ENCODE measurements at places on chromosomes 11 and 22.

- peaks cover 4% of the 10 kb centered on the region for H3K4me1 ChIP-seq
- no peaks in the 10 kb centered on the region for H3K36me3 ChIP-seq
- no peak overlapping the region for H3K4me3 ChIP-seq
- no peak overlapping the region for H3K27ac ChIP-seq
- no peak for DNase-seq
Observed at GRCh38 chr11:102421261-102421660, 31.3 kb downstream of the TMEM123 start.

GRCh38 chr11:10899121-10899830, 41.4 kb upstream of the ZBED5 start:
- no peak overlapping the region for H3K4me3 ChIP-seq
- H3K27ac ChIP-seq, result no peak overlapping the region
- H3K4me1 ChIP-seq, result no peaks in the 10 kb centered on the region
- H3K36me3 ChIP-seq, result no peaks in the 10 kb centered on the region
- DNase-seq, result no peak

DNA sequence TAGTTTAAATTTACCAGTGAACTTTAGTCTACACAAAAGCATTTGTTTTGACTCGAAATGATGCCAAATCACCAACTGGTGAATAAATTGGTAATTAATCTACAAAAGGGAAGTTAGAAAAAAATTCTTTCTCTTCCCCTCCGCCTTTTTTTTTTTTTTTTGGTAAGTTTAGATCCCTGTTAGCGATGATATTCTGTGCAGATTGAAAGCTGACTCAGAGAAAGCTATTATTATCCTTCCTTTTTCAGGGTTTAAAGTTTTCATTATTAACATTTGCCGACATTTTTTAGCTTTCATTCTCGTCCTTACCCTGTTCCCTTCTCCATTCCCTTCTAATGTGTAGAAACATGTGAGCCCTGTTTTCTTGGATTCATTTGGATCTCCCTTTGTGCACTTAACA, 16.8 kb upstream of the NUP160 start:
- peak overlapping the region; percentile 67 for H3K27ac ChIP-seq
- peaks cover 42% of the 10 kb centered on the region for H3K4me1 ChIP-seq
- peak overlapping the region; percentile 35 for H3K4me3 ChIP-seq
- DNase-seq, result no peak

DNA sequence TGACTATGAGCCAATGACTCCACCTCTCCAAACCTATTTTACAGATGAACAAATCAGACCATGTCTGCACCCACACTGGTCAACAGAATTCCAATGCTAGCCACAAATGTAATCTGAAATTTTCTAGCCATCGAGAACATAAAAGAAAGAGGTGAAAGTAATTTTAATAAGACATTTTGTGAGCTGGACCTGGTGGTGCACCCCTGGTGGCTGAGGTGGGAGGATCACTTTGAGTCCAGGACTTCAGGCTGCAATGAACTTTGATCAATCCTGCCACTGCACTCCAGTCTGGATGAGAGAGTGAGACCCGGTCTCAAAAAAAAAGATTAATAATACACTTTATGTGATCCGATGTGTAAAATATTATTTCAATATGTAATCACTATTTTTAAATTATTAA, 9.4 kb upstream of the RNF185 start:
- no peak overlapping the region for H3K27ac ChIP-seq
- H3K27me3 ChIP-seq, result no peaks in the 10 kb centered on the region

GRCh38 chr22:50694099-50694605, 21.5 kb downstream of the SHANK3 start:
- no peak overlapping the region for H3K4me3 ChIP-seq
- no peak for DNase-seq
- H3K27ac ChIP-seq, result no peak overlapping the region
- no peaks in the 10 kb centered on the region for H3K27me3 ChIP-seq

GRCh38 chr11:16807306-16807705, 68.9 kb downstream of the C11orf58 start:
- no peak overlapping the region for H3K27ac ChIP-seq
- 0 out of 2 replicates have a peak, but pooled peaks cover 2% of the 10 kb centered on the region for H3K27me3 ChIP-seq
- no peaks in the 10 kb centered on the region for H3K36me3 ChIP-seq
- no peak for DNase-seq
- H3K4me1 ChIP-seq, result no peaks in the 10 kb centered on the region

DNA sequence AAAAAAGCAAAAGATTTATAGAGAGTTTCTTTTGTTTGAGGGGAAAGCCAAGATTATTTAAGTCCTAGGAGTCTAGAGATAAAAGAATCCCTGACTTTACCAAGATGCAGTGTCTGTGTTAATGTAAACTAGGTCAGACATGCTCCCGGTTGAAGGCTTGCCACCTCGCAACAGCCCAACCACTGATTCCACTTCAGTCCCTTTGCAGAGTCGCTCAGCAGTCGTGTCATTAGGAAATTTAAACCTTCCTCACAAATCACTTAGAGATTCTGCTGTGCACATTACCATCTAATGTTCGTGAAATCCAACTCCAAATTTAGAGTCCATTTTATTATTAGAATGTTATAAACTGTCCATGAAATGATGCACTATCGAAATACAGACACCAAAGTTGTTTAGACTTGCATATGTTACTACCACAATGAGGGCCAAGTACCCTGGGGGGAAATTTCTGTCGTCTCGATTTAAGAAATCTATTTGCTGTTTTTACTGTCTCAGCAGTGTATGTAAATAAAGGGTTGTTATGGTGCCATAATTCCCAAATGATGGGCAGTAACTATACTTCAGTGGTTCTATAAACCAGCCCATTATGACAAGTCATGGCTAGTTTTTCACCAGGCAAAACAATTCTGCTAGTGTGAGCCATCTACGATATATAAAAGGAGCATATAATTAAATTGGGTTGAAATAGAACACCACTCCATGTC, 101.4 kb upstream of the MTNR1B start:
- no peaks in the 10 kb centered on the region for H3K36me3 ChIP-seq
- no peaks in the 10 kb centered on the region for H3K4me1 ChIP-seq
- H3K4me3 ChIP-seq, result no peak overlapping the region
- no peaks in the 10 kb centered on the region for H3K27me3 ChIP-seq
- H3K27ac ChIP-seq, result no peak overlapping the region

DNA sequence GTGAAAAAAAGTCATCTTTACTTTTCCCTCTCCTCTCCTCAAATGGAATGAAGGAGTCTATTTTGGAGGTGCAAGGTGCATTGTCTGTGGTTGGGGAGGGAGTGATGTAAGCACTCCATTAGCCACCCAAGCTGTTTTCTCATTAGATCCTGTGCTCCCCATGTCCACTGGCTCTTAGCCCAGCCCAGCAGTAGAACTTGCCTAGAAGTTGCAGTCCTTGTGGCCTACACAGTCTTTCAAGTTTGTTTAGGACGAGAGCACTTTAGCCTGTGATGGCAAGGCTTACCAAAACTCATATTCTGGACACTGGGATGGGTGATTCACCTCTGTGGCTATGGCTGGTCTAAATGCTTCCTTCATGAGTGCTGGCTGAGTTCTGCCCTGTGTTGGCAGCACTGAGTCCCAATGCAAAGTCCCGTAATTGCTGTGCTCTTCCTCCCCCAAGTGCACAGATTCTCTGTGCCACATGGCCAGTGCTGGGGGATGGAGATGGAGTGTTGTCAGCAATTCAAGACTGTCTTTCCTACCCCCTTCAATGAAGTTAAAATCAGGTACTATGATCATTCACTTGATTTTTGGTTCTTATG, 15.8 kb downstream of the SLC22A25 start:
- no peak overlapping the region for H3K27ac ChIP-seq
- no peaks in the 10 kb centered on the region for H3K27me3 ChIP-seq
- no peak for DNase-seq
- no peak overlapping the region for H3K4me3 ChIP-seq
- H3K4me1 ChIP-seq, result no peaks in the 10 kb centered on the region

DNA sequence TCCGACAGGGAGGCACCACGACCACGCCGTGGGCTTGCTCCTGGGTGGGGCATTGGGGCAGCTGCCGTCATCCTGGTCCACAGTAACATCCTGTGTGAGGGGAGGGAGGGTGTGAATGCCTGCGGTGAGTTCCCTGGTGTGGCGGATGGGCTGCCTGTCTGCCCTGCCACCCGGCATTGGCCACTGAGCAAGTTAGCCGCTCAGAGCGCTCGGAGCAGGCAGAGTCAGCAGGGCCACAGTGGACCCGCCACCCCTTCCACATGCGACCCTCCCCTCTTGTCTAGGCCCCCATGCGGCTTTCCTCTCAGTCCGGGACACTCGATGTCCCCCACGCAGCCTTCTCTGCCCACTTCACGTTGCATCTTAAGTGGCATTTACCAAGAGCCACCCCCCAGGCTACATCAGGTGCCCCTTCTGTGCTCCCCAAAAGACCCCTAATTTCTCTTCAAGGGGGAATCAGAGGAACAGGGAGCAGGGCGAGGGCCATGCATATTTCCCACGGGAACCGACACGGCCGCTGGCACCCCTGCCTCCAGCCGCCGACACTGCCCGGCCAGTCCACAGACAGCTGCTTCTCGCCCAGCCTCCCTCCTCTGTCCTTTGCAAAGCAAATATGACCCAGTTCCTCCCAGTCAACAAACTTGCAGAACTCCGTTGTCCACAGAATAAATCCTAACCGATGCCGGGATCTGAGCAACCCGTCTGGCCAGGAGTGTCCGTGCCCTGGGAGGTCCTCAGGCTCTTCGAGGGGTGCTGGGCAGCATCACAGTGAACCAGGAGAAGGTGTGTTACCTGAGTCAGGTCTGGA, 1482.1 kb downstream of the TBC1D22A start:
- no peaks in the 10 kb centered on the region for H3K4me1 ChIP-seq
- H3K27me3 ChIP-seq, result no peaks in the 10 kb centered on the region
- H3K4me3 ChIP-seq, result no peak overlapping the region
- DNase-seq, result no peak
- no peaks in the 10 kb centered on the region for H3K36me3 ChIP-seq

DNA sequence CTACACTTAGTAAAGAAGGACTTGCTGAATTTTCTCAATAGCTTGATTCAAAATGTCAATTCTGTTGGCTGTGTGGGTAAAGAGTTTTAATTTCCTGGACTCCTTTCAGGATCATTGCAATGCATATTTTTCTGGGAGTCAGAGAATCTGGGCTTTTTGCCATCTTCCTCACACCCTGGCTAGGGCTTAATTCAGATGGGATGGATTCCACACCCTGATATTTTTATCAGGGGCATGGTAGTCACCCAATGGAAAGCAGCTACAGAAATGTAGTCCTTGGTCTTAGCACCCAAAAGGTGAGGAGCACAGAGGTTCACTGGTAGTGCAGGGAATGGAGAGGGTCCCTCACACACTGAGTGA, 79.3 kb downstream of the SGSM3 start:
- peaks cover 3% of the 10 kb centered on the region for H3K4me1 ChIP-seq
- H3K27me3 ChIP-seq, result no peaks in the 10 kb centered on the region
- H3K36me3 ChIP-seq, result peaks cover 9% of the 10 kb centered on the region
- H3K27ac ChIP-seq, result no peak overlapping the region
- H3K4me3 ChIP-seq, result no peak overlapping the region

DNA sequence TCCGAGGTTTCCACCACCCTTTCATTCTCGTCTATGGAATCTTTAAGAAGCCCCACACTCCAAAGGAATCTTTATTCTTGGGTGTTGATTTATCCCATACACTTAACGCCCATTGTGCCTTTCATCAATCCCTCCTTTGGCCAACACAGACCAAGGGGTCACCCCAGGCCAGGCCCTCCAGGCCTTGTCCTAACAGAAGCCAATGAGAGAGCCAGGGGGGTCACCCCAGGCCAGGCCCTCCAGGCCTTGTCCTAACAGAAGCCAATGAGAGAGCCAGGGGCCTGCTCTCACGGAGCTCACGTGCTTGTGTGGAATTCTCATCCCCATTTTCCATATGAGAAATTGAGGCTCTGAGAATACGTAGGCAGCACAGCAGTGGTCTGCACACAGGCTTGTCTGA, 47.9 kb upstream of the TIMP3 start:
- no peaks in the 10 kb centered on the region for H3K27me3 ChIP-seq
- H3K4me3 ChIP-seq, result no peak overlapping the region
- no peaks in the 10 kb centered on the region for H3K36me3 ChIP-seq

DNA sequence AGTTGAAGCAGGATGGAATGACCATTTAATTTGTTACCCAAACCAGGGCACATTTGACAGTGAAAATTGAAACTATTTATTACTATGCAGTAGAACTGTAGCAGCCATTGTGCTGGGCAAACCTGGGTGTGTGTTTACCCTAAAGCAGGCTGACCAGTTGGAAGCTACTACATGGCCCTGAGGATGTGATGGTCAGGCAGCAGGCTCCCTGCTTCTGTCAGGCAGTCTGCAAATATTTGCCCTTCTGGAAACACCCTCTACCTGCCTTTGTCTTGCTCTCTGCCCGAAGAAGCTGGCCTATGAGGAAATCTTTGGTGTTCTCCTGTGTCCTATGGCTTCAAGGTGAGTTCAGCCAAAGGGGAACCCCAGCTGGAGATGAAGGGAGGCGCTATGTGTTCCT, 600.1 kb upstream of the KIRREL3 start:
- no peak overlapping the region for H3K4me3 ChIP-seq
- no peaks in the 10 kb centered on the region for H3K4me1 ChIP-seq
- no peak overlapping the region for H3K27ac ChIP-seq
- DNase-seq, result no peak

DNA sequence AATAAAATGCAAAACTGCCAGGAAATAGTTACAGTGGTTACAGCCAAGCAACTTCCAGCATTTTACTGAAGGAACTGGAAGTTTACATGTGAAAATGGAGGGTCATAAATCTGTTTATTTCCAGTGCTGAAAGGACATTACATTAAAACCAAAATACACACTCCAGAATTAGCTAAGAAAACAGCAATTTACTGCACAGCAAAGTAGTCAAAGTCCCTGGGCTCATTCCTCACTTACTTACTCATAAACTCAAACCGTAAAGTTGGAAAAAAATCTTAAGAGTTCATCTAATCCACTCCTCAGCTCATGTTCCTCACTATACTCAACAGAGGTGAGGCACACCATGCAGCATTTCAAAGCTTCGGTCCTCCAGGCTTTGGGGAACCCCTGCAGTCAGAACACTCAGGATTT, 17.4 kb downstream of the CTSC start:
- H3K27ac ChIP-seq, result no peak overlapping the region
- peaks cover 4% of the 10 kb centered on the region for H3K36me3 ChIP-seq

DNA sequence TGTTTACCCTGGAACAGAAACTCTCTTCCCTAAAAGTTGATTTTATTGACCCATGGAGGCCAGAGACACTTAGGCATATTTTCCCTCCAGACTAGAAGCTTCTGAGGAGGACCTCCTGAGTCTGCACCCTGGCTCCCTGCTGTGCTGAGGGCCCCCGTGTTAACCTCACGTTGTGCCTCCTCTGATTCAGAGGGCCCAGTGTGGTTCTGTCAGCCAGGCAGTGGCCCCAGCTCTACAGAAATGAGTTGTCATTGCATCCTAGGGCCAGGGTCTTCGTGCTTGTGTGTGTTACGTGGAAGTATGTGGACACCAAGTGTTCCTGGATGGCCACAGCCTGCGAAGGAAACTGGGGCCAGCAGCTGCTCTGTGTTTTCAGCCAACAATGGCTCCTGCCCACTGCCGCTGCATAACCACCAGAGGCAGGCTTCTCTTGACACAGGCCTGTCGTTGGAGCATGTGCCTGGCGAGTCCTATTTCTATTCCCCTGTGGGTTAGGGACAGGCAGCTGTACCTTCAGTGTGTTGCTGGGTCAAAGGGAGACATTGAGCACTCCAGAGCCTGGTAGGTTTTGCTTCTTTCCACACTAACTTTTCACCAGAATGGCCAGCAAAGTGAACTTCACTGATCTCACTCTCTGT, 44.5 kb downstream of the MED15 start:
- no peak overlapping the region for H3K4me3 ChIP-seq
- peaks cover 44% of the 10 kb centered on the region for H3K36me3 ChIP-seq
- H3K27ac ChIP-seq, result peak overlapping the region; percentile 35
- H3K27me3 ChIP-seq, result no peaks in the 10 kb centered on the region
- DNase-seq, result no peak
